ENCODE measurements at places on chromosomes 12 and 14.

GRCh38 chr14:52845081-52845480 lies 53.7 kb upstream of the GNPNAT1 start:
- DNase-seq = no peak

- DNase-seq = peak; percentile 89
Measured at GRCh38 chr12:110079477-110080400, 31.4 kb upstream of the C12orf76 start.

- DNase-seq = no peak
Measured at GRCh38 chr12:131757111-131757510, 46.2 kb downstream of the SFSWAP start.

- no peak for DNase-seq
Measured at GRCh38 chr12:118356809-118357256, 15.9 kb downstream of the TAOK3 start.

DNA sequence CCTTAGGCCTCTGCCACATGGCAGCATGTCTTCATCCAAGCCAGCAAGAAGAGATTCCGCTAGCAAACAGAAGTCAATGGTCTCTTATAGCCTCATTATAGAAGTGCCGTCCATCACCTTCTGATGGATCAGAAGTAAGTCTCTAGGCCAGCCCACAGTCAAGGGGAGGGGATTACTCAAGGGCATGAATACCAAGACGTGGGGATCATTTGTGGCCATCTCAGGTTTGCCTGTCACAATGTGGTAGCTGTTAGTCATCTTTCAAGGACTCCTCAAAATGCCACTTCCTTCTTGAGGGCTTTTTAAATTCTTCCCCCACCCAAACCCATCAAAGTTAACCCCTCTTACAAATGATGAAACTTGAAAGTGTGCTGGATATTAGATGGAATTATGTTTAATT lies 8.1 kb upstream of the ADCY6 start:
- DNase-seq = no peak

GRCh38 chr14:105074601-105075053 lies 9.4 kb upstream of the GPR132 start:
- DNase-seq = no peak

GRCh38 chr12:31835276-31835882 lies 106.6 kb upstream of the AMN1 start:
- DNase-seq = no peak

DNA sequence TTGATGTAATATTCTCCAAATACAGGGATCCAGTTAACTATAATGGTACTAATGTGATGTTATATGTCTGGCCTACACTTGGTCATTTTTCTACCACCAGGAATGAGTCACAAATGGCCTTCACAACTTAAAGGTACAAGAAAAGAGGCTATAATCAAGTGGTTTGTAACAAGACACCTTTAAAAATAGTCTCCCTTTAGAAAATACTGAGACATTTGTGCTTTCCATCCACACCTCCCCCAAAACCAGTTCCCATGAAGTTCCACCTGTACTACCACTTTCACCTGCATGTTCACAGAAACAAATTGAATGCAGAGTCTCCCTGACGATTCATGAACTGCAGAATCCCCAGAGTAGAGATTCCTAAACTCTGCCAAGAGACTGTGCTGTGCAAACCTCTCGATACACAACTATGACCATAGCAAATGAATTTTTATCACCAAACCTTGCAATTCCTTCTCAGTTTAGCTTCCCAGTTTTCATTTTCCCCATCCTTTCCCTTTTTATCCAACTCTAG lies 6.0 kb downstream of the BTG1 start:
- no peak for DNase-seq

- no peak for DNase-seq
Measured at GRCh38 chr12:25434515-25434914, 118.6 kb downstream of the LMNTD1 start.

DNA sequence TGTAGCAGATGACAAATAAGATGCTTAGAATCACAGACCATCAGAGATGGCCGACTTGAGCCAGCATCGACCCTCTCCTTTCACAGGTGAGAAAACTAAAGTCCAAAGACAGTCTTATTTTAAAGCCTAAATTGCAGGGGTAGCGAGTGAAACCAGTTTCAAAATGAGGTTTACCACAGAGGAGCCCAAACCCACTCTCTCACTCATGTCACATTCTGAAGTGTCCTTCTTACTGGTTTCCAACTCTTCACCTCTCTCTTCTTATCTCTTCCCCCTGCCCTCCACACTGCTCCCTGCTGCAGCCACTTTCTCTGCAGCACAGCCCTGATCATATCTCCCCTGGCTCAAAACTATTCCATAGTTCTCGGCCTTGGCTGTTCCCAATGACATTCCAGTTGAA lies 57.0 kb upstream of the NID2 start:
- DNase-seq = no peak

GRCh38 chr12:110776410-110776809 lies 33.7 kb upstream of the PPP1CC start:
- no peak for DNase-seq

DNA sequence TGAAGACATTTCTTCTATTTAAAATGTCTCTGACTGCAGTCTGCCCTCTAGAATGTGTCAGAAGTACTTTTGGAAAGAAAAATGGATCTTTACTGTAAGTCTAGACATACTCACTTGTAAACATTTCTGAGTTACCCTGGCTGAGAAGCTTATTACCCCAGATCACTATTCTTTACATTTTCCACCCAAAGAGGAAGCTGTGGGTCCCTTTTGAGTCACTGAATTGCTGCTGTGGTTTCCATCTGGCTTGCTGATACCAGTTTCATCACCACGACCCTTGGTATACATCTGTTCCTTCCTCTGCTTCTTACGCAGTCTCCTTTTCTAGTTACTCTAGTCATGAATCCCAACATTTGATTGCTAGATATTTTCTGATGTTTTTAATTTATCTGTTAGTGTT lies 20.2 kb upstream of the CLEC4D start:
- no peak for DNase-seq

DNA sequence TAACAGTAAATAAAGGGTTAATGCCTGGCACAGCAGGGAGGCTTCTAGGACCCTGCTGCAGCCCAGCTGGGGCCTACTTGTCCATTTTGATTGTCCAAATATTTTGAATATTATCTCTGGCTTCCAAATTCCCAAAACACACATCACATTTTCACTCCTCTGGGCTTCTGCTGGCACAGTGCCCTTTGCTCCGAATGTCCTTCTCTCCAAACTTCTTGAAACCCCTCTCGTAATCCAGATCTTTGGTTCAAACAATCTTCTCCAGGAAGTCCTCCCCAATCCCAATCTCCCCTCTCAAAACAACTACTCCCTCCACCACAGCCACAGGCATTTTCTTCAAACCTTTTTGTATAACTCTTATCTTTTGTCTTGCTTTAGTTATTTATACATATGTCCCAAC lies 225.6 kb downstream of the PPM1H start:
- no peak for DNase-seq
